ENCODE measurements at places on chromosomes 11 and 22.
A peak's percentile ranks its signal among the peaks of the same experiment; 100 is the strongest.

GRCh38 chr11:8983552-8983951, 19.3 kb upstream of the TMEM9B start:
- H3K27me3 ChIP-seq, result peaks cover 5% of the 10 kb centered on the region
- no peaks in the 10 kb centered on the region for H3K4me1 ChIP-seq
- H3K27ac ChIP-seq, result no peak overlapping the region

- DNase-seq, result no peak
- no peaks in the 10 kb centered on the region for H3K27me3 ChIP-seq
- no peak overlapping the region for H3K27ac ChIP-seq
Observed at GRCh38 chr11:72313912-72314598, 70.1 kb upstream of the PHOX2A start.

DNA sequence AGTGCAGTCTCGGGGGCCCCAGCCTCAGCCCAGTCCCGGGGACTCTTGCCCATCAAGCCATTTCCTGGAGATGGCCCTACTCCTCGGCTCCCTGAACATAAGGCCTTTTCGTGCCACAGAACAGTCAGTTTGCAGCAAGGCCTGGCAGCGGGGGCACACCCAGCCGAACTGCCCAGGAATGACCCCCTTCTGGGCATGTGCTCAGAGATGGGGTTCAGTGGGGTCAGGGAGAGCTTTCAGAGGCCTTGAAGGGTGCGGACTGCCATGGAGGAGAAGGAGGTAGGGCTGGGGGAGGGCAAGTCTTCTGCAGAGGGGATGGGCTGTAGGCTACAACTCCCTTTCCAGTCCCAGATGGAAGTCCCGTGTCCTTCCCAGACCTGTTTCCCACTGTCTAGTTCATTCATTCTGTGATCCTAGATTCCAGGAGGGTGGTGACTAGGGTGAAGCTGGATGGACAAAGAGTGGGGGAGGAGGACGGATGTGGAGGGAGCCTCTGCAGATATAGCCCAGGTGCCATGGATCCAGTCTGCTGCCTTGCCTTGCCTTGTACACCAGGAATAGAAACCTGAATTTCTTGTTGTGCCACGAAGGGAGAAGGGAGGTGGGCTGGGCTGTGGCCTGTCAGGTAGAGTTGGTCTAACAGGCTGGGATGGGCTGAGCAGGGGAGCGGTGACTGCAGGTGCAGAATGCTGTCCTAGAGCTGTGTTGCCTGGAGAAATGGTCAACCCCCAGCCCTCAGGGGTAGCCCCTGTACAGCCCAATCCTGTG, 14.2 kb upstream of the OMP start:
- peaks cover 7% of the 10 kb centered on the region for H3K4me1 ChIP-seq
- no peaks in the 10 kb centered on the region for H3K36me3 ChIP-seq
- peaks cover 5% of the 10 kb centered on the region for H3K27me3 ChIP-seq
- DNase-seq, result no peak
- H3K4me3 ChIP-seq, result no peak overlapping the region
- H3K27ac ChIP-seq, result no peak overlapping the region

DNA sequence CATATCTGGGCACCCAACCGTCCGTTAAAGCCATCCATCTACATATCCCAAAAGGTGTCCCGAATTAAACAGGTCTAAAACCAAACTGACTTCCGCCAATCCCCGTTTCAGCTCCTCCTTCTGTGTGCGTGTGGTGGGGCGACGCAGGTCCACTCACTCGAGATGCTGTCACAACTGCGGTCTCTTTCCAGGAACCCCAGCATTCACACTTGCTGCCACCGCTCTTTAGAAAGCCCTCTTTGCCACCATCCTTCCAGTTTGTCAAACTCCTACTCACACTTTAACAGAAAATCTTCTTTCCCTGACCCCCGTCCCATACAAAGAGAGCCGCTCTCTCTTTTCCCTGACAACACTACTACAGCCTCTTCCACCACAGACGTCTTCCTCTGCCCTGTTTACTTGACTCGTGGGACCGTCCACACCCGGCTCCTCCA, 467 bp downstream of the ESS2 start:
- H3K4me3 ChIP-seq, result peak overlapping the region; percentile 99
- H3K4me1 ChIP-seq, result peaks cover 32% of the 10 kb centered on the region
- DNase-seq, result no peak
- peaks cover 29% of the 10 kb centered on the region for H3K27me3 ChIP-seq
- peaks cover 17% of the 10 kb centered on the region for H3K36me3 ChIP-seq
- H3K27ac ChIP-seq, result peak overlapping the region; percentile 99

- no peaks in the 10 kb centered on the region for H3K36me3 ChIP-seq
- DNase-seq, result no peak
- no peak overlapping the region for H3K4me3 ChIP-seq
- no peaks in the 10 kb centered on the region for H3K4me1 ChIP-seq
- no peaks in the 10 kb centered on the region for H3K27me3 ChIP-seq
Observed at GRCh38 chr11:27678242-27678641, 22.0 kb downstream of the BDNF start.

DNA sequence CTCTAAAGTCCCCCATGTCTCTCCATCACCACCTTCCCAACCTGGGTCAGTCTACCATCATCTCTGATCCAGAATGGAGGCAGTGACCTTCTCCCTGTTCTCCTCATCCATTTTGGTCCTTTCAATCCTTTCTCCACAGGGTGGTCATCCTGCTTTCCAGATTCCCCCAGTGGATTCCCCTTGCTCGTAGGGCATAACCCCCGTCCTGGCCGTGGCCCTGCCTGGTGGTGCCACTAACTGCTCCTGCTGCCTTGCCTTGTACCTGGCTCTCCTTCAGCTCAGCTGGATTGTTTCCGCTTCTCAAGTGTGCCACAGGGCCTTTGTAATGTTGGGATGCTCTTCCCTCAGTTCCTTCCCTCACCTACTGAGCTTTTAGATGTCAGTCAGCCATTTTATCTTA, 81.6 kb downstream of the MYO7A start:
- peaks cover 2% of the 10 kb centered on the region for H3K4me1 ChIP-seq
- no peaks in the 10 kb centered on the region for H3K36me3 ChIP-seq
- no peak for DNase-seq
- H3K4me3 ChIP-seq, result no peak overlapping the region

Measured in stimulated activated naive B cell treated with anti-CD40 and anti-IgM and Interleukin-4, amounts not matched to agents 10 μg/mL and 1 μg/mL and 100 μg/mL, for 72 hours (primary cell).